NCI-H748 treated with DMSO at 0.1 percent for 48 hours (cell line): ENCODE measurements at places on chromosomes 16 and 17.

DNA sequence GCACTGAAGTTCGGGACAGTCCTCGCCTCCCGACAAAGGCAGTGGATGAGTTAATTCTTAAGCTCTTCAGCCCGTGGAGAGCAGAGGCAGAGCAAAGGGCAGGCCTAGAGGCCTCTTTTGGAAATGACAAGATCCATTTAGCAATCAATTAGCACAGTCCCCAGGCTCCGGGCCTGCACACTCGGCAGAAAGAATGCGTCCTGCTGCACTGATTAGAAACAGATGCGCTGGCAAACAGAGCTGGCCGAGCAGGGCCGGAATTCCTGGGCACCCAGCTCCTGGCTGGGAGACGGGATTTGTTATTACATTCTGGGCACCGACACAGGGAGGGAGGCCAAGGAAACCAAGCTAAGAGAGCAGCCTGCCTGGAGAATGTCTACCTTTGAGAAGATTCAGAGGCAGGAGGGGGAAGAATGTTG, 162.9 kb downstream of the COPRS start:
- no peak for DNase-seq

DNA sequence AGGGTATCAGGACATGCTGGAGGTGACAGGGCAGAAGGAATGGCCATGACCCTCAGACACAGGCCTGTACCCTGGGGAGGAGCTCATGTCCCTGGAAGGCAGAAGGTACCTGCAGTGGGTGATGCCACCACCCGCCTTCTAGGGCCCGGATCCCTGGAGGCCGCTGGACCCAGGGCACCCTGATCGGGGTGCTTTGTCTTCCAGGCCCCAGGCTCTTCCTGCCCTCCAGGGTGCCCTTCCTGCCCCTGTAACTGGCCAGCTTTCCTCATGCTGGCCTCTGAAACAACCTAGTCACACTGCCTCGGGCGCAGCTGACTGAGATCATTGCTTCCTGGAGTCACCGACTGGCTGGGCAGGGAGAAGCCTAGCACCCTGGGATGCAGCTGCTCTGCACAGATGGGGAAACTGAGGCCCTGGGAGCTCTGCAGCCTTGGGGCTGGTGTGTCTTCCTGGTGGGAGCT, 5.8 kb downstream of the ADCY7 start:
- DNase-seq, result no peak

DNA sequence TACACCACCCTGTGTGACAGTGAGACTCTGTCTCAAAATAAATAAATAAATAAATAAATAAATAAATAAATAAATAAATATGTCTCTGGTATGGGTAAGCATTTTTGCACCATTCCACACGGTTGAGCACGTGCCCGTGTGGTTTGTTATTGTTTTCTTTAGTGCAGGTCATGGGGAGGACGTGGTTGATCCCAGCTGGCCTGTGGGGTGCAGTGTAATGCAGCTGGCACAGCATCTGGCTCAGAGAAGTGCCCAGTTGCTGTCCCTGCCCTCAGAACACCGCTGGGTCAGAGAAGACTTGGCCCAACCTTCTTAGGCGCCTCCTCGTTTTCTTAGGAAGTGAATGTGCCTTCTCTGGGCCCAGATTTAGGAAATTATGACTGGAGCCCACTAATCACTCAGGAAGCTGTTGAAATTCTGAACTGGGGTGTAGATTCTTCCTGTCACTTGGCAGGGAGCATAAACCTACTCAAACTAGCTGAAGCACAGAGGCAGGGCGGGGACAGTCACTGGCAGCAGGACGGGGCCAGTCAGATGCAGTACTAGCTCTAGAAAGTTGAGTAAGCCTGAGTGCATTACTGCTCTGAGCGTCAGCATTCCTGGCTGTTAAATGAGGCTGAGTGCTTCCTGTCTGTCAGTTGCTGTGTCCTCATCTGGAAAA, 85.9 kb downstream of the SNX29 start:
- DNase-seq, result no peak

DNA sequence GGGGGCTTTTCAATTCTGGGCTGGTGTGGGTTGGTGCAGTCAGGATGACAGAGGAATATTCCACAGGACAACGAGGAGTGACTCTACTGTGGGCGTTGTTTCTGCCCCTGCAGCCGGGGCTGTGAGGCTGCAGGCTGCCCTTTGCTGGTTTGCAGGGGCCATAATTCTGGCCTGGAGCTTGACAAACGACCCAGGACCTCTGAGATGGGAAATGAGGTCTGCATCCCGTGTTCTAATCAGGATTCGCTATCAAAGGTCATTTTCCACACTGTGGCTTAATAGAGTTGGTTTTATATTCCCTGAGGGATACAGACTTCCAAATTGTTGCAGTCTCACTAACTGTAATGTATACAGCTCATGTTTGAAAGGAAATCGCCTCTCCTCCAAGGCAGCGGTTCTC, 180.9 kb downstream of the RPTOR start:
- DNase-seq, result no peak

DNA sequence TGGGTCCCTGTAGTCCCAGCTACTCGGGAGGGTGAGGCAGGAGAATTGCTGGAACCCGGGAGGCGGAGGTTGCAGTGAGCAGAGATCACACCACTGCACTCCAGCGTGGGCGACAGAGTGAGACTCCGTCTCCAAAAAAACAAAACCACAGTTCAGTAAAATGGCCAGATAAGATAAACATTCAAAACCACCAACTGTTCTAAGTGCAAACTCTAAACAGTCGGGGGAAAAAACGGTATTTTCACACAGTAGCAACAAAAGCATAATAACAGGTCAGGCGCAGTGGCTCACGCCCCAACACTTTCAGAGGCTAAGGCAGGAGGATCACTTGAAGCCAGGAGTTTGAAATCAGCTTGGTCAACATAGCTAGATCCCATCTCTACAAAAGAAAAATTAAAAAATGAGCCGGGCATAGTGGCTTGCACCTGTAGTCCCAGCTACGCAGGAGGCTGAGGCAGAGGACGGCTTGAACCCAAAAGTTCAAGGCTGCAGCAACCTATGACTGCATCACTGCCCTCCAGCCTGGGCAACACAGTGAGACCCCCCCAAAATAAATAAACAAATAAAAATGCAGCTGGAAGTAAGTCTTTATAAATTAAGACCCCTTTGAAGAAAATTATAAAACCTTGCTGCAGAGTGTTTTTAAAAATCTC, 10.8 kb upstream of the HASPIN start:
- no peak for DNase-seq

GRCh38 chr16:1895068-1895467, 23.1 kb upstream of the MEIOB start:
- DNase-seq, result no peak

DNA sequence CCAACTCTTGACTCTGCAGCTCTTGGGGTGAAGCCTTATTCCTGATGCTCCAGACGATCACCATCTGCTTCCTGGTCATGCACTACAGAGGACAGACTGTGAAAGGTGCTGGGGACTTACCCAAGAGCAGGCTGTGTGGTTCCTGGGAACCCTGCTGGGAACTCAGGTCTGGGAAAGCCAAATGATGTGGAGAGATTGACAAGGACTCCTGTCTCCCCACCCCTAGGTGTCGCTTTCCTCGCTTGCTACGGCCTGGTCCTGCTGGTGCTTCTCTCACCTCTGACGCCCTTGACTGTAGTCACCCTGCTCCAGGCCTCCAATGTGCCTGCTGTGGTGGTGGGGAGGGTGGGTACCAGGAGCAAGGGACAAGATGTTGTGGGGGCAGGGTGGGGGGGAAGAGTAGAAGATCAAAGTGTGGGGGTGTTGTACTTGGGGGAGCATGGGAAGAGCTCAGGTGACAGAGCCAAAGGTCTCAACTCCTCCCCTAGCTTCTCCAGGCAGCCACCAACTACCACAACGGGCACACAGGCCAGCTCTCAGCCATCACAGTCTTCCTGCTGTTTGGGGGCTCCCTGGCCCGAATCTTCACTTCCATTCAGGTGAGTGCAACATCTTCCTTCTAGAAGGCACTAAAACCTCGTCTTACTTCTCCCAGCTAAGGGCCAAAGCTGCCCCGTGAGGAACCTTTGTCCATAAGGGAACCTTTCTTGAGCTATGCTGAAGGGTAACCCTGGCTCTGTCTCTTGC, 3.0 kb downstream of the SOX15 start:
- no peak for DNase-seq

GRCh38 chr17:34673995-34674890, 94.9 kb downstream of the TMEM132E start:
- no peak for DNase-seq

DNA sequence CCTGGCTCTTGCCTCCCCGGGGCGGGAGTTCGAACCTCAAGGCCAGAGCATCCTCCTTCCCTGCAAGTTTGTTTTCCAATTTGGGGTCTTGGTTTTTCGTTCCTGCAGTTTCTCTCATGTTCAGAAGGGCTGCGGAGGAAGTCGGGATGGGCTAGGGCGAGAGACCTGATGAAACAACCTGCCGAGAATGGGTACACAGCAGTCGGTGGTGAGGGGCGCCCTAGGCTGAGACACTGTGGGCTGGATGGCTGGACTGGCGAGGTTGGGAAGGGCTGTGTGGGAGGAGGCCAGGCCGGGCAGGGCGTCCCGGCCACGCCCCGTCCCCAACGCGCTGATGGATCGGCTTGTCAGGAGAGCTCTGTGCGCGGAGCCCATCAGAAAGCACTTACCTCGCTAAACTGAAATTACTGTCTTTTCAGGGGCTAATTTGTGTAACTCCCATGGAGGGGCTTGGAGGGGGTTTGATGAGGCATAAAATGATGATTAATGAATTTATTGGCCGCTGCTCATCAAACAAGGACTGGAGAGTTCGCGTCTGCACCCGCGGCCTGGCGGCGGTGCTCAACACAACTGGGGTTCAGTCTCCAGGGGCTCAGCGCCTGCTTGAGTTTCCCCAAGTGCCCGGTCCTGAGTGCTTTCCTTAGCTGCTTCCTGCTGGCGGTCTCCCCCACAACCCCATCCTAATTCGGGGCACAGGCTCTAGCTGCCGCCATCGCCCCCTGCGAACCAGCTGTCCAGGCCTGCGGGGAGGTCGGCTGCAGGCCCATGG, 9.0 kb downstream of the IRX5 start:
- DNase-seq, result no peak

DNA sequence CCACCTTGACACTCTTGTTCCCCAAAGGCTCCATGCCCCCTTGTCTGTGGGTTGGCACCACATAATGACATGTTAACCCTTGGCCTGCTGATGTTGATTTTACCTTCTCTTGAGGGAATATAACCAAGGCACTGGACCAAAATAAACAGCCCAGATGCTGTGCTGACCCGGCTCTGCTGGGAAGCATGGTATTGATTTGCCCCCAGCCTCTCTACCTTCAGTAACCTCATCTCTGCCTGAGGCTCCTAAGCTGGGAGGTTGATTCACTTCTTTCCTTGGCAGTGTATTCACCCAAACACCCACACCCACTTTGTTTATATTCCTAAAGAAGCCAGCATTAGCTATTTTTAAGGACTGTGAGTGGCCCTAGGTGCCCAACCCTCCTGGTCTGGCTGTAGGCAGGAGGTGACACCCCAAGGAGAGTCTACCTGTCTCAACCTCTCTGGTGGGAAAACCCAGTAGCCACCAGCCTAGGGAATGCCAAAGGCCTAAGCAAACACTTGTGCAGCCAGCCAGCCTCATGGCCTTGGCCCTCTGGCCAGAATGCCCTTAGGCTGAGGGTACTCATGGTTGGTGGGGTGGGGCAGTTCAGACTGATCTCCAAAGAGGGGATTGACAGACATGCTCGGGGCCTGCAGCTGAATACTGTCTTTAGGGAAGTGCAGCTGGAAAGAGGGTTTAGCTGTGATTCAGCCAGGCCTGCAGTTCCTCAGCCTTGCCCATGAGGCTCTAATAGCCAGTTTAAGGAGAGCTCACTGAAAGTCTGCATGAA, 42.7 kb downstream of the GNAO1 start:
- no peak for DNase-seq

DNA sequence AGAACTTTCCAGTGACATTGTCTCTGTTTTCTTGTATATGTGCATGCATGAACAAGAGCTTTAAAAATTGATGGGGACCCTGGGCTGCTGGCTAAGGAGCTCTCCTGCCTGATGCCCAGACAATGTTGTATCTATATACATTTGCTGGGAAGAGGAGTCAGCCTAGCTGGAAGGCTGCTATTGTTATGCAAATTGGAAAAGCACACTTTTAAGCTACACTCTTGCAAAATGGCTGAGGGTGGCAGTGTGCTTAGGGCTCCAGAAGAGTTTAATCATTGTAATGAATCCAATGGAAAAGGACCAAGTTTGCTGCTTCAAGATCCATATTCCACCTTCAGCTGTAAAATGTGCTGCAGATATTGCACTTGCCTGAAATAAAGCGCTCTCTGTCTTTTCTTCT, 171.8 kb downstream of the PRKCA start:
- DNase-seq, result no peak

DNA sequence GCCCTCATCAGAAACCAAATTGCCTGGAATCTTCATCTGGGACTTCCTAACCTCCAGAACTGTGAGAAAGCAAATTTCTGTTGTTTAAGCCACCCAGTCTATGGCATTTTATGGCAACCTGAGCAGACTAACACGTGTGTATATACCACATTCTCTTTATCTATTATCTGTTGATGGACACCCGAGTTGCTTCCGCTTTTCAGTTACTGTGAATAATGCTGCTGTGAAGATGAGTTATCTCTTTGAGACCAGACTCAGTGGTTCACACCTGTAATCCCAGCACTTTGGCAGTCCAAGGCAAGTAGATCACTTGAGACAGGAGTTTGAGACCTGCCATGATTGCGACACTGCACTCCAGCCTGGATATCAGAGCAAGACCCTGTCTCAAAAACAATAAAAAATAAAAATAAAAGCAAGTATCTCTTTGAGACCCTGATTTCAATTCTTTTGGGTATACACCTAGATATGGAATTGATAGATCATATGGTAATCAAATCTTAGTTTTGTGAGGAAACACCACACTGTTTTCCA, 27.2 kb upstream of the CNEP1R1 start:
- no peak for DNase-seq

GRCh38 chr16:74623214-74623838, 16.4 kb upstream of the GLG1 start:
- DNase-seq, result no peak

GRCh38 chr16:84502581-84502980, 1.9 kb downstream of the MEAK7 start:
- DNase-seq, result no peak

GRCh38 chr17:32623196-32623595, 136.4 kb downstream of the CDK5R1 start:
- no peak for DNase-seq

DNA sequence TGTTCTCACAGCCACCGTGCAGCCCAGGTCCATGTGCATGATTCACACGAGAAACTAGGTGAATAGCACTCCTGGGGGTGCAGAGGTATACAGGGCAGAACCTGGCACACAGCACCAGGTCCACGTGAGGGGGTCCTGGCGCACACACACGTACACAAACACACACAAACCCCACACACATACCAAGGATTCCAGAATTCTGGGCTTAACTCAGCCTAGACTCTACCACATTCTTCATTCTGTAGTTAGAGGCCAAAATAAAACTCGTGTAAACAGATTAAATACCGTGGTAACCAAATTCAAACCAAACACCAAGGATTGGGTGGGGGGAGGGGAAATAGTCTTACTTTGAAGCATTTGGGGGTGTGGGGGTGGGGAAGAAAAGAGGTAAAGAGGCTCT, 58.5 kb downstream of the XYLT1 start:
- DNase-seq, result no peak

DNA sequence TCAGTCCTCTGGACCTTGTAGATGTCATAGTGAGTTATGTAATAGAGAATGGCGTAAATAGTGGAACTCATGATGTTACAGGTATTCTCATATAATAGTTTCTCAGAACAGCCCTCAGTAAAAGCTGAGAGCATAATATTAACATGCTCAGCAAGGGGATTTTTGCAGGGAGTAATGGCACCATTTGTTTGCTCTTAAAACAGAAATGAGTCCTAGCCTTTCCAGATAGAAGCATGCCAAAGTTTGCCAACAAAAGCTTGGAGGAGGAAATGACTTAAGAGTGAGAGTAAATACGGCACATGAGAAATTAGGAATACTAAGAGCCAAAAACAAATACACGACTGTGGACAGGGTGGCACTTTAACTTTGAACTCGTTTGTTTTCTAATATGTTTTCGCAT, 198.4 kb downstream of the ANKFN1 start:
- DNase-seq, result no peak
